Activated T-cell treated with anti-CD3 and anti-CD28 coated beads, Interleukin-2, amount 50 U/mL, for 48 hours (primary cell): ENCODE measurements at places on chromosomes 4 and X.

GRCh38 chr4:4735136-4735750, 124.2 kb upstream of the MSX1 start:
- no peak for DNase-seq

DNA sequence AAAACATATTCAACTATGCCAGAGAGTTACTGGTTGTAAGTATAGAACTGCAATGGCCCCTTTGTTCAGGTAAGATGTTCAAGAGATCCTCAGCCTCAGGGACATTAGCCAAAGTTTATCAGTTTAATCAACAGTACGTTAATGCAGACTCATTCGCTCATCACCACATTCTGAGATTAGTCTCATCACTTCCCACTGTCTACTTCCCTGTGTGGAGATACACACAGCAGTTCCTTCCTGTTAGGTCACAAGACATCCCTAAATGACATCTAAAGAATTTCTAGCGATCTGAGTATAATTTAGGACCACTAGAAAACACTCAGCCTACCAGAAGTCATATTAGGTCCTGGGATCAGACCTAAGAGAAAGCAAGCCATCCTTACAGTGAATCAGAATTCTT, 10.4 kb downstream of the SLC10A7 start:
- DNase-seq = no peak

- DNase-seq = no peak
Observed at GRCh38 chrX:55801811-55802210, 84.3 kb downstream of the RRAGB start.

GRCh38 chrX:40644176-40644575, 3.2 kb downstream of the CXorf38 start:
- no peak for DNase-seq

- DNase-seq = no peak
Observed at GRCh38 chr4:61079427-61079826, 120.7 kb upstream of the ADGRL3 start.
